ENCODE measurements at places on chromosomes 7 and 10. TPM values are rescaled to one million over a fixed set of nuclear protein-coding genes. Genes with fewer than 3 reads are reported as not detected.

- no peak for DNase-seq
Observed at GRCh38 chr10:125549653-125550052, 133.3 kb downstream of the TEX36 start.

DNA sequence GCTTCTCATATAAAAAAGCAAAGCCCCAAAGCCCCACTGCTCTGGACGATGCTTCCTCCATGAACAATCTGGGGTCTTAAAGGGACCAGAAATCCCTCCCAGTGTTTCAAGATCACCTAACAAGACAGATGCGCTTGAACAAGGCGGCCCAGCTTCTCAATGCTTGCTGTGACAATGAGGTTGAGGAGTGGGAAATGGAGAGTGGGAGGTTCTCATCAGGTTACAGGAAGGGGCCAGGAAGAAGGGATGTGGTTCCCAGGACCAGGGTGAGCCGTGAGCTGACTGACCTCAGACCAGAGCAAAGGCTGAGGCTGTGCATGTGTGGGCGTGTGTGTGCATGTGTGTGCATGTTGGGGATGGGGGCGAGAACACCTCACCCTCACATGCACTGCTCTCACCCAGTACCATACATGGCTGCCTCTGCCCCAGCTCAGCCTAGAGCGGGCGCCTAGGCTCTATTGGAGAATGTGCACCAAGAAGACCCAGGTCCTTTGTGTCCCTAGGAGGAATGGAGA lies 220.8 kb upstream of the GPR26 start:
- no peak for DNase-seq

DNA sequence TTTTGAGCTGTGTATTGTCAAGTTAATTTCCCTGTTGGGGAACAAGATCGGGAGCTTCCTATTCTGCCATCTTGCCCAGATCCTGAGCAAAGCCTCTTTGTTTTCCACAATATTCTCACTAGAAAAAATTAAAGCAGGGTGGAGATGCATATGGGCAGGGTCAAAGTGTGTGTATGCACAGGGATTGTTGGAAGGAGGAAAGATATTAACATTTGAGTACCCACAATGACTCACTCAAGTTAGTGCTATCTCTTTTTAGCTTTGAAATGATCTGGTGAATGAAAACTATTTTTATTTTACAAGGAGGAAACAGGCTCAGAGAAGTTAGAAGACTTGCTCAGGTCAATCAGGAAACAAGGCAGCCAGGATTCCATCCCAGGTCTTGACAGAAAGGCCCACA lies 6.7 kb upstream of the BTBD16 start:
- DNase-seq = no peak

DNA sequence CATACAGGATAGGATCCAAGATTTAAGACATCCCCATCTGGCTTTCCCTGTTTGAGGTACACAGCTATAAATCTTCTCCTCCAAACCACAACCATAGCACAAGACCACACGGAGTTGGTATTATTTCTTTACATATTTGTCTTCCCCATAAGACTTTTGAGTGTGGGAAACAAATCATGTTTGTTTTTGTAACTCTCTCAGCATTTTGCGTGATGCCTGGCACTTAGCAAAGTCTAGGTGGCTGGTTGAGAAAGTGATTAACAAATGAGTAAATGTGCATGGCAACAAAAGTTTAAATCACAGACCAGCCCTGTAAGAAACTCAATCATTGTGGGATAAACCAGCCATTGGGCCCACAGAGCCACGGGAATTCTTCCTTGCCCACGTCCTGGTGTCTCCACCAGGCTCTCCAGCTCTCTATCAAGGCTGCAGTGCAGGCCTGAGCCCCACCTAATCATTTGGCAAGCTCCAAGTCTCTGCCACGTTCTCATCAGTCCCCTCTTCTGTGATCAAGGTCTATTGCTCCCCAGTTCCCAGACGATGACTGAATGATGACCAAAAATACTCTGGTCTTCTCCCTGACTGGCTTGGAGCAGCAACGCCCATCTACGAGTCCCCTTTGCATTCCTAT lies 317.8 kb downstream of the TNS3 start:
- DNase-seq = no peak

GRCh38 chr7:158975526-158976467 lies 119.4 kb downstream of the DYNC2I1 start:
- DNase-seq = peak; percentile 87

GRCh38 chr10:1044964-1045363 lies 4.0 kb downstream of the IDI1 start:
- no peak for DNase-seq

- no peak for DNase-seq
Observed at GRCh38 chr10:71134732-71135211, 77.6 kb upstream of the UNC5B start.

DNA sequence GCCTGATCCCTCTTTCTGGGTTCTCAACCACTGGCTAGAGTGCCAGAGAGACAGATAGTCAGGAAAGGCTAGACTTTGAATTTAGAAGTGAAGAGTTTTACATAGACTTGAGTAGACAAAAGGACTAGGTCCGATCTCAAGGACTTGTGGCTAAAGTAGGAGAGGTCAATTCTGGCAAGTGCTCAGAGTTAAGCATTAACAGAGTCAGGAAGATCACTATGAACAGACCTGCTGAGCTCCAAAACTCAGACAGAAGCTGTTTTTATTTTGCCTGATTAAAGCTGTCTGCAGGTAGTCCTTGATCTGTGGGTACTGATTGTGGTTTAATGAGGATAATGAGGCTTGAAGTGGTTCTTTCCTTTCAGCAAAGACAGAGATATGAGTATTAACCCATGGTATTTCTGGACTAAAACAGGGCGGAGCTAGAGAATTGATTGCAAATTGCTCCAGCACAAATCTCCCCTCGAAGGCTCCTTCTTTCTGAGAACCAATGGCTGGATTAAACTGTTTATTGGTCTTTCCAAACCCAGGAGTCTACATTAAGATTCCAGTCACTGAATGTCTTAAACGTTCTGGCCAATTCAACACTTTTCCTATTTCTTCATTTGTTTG lies 423.2 kb downstream of the IPMK start:
- no peak for DNase-seq

DNA sequence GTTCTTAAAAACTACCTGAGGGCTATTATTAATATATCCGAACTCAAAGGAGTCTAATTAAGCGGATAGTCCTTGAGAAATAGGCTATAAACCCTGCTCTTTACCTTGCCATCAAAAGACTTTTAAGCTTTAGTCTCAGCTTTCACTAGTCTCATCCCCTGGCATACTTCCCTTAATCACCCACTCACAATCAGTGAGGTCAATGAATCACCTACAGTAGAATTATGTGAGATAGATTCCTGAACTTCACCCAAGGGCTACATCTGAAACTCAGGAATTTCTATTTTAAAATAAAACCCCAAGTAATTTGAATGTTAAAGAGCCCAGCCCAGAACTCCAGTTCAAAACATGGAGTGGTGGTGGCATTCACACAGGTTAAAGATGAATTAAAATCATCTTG lies 108.7 kb downstream of the ETV1 start:
- no peak for DNase-seq

DNA sequence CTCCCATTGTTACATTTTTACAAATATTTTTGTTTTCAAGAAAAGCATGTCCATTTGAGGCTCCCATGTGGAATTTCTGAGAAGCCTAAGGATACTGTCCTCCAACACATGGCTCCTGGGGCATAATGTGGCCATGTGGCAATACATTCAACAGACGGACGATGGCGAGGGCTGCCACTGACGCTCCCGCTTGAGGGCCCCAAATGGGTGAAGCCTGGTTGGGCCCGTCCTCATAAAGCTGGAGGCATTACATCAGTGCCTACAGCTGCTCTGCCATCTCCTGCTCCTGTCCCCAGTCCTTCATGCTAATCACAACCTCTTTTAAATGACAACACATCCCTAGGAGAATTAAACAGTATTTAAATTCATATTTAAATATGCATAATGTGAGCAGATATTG lies 246.8 kb downstream of the TNS3 start:
- DNase-seq = no peak

GRCh38 chr10:67211680-67212079 lies 285.8 kb downstream of the LRRTM3 start:
- no peak for DNase-seq

DNA sequence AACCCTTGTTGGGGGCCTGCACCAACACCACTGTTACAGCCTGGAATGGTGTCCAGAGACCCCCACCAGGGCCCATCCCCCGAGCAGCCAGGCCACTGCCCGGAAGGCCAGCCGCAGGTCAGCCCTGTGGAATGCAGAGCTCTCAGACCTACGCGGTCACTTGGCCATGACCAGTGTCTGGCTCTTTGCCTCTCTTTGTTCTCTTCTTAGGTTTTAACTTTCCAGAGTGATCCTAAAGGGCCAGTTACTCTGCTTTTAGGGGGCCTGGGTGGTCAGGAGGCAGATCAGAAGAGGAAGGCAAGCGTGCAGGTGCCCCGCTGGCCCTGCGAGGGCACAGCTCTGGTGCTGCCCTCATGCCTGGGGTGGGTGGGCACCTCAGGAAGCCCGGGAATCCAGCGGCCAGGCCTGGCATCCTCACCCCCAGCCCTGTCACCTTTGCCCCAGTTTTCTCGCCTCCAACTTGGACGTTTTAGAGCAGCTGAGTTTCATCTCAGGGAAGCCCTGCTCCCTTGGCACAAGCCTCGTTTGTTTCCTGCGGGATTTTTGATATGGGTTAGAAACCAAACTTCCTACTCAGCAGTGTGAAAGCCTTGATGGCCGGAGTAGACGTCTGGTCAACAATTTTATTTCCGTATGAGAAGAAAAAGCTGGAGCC lies 62.5 kb upstream of the CHST15 start:
- no peak for DNase-seq

GRCh38 chr7:90560730-90561129 lies 35.4 kb upstream of the CDK14 start:
- no peak for DNase-seq

GRCh38 chr7:74040791-74041520 lies 13.0 kb downstream of the ELN start:
- DNase-seq = no peak

- DNase-seq = no peak
Observed at GRCh38 chr10:33967606-33968120, 633.2 kb upstream of the NRP1 start.

DNA sequence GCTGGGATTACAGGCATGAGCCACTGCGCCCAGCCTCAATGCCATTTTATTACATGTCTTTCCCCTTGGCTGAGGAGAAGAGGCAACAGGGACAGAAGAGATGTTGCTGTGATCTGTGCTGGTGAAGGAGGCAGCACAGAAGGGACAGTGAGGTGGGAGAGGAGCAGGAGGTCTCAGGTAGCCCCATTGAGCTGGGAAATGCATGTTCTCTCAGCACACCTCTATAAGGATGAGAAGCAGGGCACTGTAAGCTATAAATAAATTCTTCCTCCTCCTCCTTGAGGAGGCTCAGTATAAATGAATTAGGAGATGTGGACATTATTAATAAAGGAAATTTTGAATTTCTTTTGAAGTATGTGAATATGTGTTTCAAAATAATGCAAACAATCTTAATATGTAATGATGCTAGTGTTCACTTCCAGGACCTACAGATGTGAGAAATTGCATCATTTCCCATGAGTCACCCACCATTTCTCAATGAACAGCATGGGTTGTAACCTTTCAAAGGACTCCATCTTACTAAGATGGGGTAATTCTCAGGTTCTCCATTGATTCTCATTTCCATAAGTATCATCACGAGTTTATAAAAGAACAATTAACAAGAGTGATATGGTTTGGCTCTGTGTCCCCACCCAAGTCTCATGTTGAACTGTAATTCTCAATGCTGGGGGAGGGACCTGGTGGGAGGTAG lies 88.9 kb upstream of the ODAD2 start:
- DNase-seq = no peak

DNA sequence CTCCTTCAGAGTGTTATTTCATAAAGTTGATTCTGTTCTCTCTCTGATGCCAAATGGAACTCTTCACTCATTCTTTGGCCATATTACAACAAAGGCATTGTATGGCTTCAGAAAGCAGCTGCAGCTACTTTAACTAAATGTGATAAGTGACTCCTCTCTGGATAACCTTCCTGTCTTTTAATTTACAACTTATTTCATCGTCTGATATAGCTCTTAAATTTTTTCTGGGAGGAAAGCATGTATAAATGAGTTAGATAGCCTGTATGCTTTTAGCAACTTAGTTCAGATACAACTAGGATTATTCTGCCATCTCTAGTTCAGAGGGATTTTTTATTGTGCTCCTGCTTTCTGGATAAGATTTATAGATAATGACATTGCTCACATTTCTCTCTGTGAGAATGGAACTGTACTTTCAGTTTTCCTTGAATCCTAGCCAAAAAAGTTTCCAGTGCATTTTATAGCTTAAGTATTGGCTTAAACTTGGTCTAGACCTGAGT lies 57.5 kb downstream of the KLHDC10 start:
- DNase-seq = no peak

GRCh38 chr7:135884495-135885232 lies 92.5 kb downstream of the MTPN start:
- no peak for DNase-seq

- DNase-seq = no peak
Observed at GRCh38 chr7:8579661-8580194, 146.3 kb downstream of the NXPH1 start.

DNA sequence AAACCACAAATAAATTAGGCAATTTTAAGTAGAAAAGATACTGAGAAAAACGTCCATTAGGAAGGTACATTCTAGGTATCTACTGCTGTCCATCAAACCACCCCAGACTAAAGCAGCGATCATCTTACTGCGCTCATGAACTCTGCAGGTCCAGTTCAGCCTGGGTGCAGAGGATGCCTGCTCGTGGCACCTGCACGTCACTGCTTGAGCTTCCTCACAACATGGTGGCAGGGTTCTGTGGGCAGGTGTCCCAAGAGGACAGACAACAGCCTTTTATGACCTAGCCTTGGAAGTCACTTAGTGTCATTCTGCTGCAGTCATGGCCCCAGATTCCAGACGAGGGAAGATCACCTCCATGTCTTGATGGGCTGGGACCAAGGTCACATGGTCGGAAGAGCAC lies 93.4 kb downstream of the MICALL2 start:
- no peak for DNase-seq

- no peak for DNase-seq
Observed at GRCh38 chr10:82742478-82742877, 867.5 kb downstream of the NRG3 start.

DNA sequence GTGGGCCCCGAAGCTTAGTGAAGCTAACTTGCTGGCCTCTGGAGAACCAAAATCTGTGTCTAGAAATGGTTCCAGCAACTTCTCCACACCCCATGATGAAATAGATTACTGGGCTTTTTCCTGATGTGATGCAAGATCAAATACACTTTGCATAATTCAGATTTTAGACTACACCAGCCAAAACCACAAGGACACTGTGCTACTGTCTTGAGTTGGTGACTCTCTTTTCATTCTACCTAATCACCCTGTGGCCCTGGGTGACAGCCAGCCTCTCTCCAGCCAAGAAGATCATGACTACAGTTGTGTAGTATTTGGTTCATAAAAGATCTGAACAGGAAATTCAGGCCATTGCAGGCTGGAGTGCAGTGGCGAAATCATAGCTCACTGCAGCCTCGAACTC lies 22.2 kb downstream of the AZGP1 start:
- DNase-seq = no peak

COL26A1 gene
- total RNA-seq = 0.16 TPM

UTF1 gene
- 0.16 TPM for total RNA-seq

AOC1 gene
- total RNA-seq = not detected

CCDC7 gene
- 3.3 TPM for total RNA-seq

MYL10 gene
- total RNA-seq = not detected

AGMO gene
- 0.60 TPM for total RNA-seq

SHOC2 gene
- 17.2 TPM for total RNA-seq

VIPR2 gene
- 0.04 TPM for total RNA-seq

PILRB gene
- total RNA-seq = 45.3 TPM

KCP gene
- total RNA-seq = not detected

PLEKHS1 gene
- total RNA-seq = not detected

TBXAS1 gene
- 1.9 TPM for total RNA-seq

MET gene
- total RNA-seq = 0.65 TPM

Data from K562 (cell line).